ENCODE measurements at places on chromosomes 12 and 14.

DNA sequence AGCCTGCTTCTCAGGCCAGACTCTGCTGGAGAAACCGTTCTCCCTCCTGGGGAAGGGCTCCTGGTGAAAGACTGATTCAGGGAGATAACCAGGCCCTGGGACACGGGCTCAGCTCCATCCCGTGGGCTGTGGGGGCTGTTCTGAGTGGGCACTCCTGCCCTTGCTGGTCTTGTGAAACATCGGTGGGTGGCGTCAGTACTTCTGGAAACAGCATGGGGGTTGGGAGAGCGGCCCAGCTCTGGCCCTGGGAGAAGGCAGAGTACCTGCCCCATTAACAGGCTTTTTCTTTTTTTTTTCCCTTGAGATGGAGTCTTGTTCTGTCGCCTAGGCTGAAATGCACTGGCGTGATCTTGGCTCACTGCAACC lies 786 bp downstream of the SLC25A47 start:
- no peak for DNase-seq

DNA sequence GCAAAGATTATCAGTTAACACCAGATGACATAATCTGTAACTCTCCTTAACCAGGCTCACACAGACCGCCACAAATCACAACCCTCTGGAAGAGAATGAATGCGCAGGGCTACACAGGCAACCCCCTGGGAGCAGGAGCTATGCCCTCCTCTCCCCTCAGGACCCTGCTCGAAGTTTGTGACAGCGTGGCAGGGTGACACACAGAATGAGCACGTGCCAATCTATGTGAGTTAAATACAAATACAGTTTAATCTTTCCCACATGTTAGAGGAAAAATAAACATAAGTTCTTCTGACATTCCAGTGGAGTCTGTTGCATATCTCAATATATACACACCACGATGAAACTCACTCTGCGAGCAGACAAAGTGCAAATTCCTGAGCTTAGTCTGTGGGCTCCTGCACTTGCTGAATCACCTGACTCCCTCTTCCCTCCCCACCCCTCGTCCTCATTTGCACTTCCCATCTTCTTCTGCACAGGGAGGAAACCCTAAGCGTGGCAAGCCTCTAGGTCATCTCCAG lies 37.6 kb downstream of the BCAT1 start:
- peak; percentile 37 for DNase-seq

GRCh38 chr12:124769163-124769530 lies 94.5 kb downstream of the SCARB1 start:
- DNase-seq, result no peak

DNA sequence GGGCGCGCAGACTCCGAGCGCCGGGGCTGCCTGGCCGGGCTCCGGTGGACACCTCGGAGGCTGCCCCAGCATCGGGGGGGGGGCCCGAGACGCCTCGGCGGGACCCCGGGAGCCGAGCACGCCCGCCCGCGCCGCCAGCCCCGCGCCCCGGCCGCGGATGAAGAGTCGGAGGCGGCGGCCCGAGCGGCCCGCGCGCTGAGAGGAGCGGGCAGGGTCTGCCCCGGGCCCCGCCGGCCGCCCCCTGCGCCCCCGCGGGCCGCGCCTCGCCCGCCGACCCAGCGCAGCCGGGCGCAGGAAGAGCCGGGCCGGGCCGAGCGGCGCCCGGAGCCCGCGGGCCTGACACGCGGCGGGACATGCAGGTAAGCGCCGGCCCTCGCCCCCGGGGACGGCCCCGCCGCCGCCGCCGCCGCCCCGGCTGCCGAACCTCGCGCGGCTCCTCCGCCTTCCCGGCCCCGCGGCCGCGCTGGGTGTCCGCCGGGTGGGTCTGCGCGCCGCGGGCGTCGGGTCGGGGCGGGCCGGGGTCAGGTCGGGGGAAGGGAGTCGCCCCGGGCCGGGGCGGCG lies 63.7 kb downstream of the FBXL14 start:
- DNase-seq, result no peak

DNA sequence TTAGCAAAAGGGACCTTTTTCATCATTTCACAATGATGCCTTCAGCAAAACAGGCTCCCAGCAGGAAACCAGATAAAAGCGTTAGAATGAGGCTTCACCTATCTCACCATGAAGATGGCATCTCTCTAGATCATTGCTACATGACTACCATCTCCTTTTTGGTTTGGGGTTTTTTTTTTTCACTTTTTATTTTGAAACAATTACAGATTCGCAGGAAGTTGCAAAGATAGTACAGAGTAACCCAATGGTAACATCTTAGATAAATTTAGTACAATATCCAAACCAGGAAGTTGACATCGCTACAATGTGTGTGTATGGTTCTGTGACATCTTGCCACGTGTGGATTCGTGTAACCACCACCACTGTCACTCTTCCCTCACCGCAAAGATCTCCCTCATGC lies 22.3 kb upstream of the PWP1 start:
- no peak for DNase-seq

DNA sequence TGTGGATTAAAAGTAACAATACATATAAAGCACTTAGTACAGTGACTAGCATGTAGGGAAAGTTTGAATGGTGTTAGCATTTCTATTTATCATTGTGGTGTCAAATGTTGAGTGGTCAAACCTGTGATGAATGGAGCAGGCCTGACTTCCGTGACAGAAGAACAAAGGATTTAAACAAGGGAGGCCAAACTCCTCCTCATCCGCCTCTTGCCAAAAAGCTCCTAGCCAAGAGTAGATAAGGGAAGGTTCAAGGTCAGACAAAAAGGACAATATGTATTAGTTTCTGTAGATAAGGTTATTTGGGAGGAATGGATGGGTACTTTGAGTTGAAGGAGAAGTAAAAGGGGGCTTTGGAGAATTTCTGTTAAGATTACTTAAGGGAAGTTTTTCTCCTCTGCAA lies 6.5 kb downstream of the RNASE7 start:
- DNase-seq, result no peak

DNA sequence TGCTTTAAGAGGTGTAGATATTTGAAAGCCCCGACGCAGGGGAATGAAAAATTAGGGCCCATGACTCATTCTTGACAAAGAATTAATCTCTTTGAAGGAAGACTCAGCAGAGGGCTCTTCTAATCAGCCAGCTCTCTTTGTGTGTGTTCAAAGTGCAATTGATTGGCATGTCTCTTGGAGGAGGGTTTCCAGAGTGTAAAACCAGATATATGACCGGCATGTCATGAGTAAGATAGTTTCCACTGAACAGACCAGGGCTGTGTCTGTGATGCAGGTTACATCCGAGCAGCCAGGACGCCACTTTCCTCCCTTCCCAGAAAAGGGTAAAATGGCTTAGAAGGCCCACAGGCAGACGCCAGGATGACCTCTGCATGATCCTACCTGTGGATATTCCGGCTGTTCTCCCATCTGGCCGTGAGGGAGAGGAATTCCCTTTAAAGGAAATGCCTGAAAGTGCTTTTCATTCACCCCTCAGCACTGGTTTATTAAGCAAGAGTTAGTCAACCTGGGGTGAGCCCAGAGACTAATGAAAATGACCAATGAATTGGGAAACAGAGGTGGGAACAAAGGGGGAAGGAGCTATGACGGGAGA lies 7.2 kb upstream of the KRT75 start:
- no peak for DNase-seq

GRCh38 chr14:24847568-24848095 lies 202.3 kb downstream of the STXBP6 start:
- DNase-seq, result no peak

- no peak for DNase-seq
Measured at GRCh38 chr12:34302131-34302885, 280.0 kb downstream of the ALG10 start.
